ENCODE measurements at places on chromosomes 6 and 20. TPM values are rescaled to one million over a fixed set of nuclear protein-coding genes. Genes with fewer than 3 reads are reported as not detected.

DNA sequence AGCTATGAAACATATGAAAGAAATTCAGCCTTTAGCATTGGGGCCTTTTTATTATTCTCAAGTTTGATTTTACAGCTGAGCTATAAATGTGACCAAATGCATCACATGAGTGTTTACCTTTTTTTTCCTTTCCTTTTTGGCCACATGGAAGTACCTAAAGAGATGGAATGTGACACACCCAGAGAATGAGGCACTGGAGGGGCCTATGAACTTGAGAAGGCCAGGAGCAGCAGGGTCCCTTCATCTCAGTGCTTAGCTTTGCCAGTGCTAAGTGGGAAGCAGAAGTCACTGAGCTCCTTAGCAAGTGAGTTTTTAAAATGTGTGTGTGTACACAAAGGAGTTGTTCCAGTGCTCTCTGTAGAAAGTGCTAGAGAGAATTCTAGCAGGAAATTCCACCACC, 44.7 kb downstream of the RREB1 start:
- DNase-seq: no peak

GRCh38 chr20:40797425-40797824, 108.4 kb upstream of the MAFB start:
- DNase-seq: no peak

GRCh38 chr6:13470238-13471140, 16.9 kb downstream of the GFOD1 start:
- no peak for DNase-seq

GRCh38 chr20:2259731-2260130, 36.1 kb upstream of the TGM3 start:
- DNase-seq: no peak

DNA sequence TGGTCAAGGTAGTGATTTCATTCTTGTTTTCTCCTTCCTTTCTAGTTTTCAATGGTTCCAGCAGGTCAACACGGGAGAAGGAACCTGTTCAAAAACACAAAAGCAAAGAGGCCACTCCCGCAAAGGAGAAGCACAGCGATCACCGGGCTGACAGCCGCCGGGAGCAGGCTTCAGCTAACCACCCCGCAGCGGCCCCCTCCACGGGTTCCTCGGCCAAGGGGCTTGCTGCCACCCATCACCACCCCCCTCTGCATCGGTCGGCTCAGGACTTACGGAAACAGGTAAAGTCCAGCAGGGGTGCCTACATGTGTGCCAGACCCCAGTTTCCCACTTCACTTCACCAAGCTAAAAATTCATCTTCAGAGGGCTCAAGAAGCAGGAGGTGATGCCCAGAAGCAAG, 175.6 kb downstream of the DTNBP1 start:
- DNase-seq: no peak

- no peak for DNase-seq
Observed at GRCh38 chr6:33634946-33635345, 13.8 kb downstream of the ITPR3 start.

PCSK2 gene
- not detected for total RNA-seq

MROH8 gene
- total RNA-seq: 0.61 TPM

KCNQ2 gene
- total RNA-seq: not detected

Measured in activated T-cell treated with anti-CD3 and anti-CD28 coated beads, Interleukin-2, amount 50 U/mL, for 4 hours (primary cell).